Ovary (tissue), 10 donors: ENCODE measurements at places on chromosomes 11 and 22.

DNA sequence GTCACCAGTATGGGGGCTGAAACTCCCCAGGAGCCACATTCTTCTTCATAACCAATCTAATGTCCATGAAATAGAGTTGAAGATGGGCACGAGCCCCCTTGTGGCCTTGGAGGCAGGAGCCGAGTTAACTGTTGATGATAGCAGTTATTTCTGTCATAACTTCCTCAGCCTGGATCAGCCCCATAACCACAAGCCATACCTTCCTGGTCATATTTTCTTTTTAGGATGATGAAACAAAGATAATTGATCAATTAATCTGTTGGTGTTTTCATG, 65.0 kb upstream of the TTC12 start:
- DNase-seq, result no peak

GRCh38 chr11:66718320-66718971, 10.6 kb downstream of the SPTBN2 start:
- DNase-seq, result no peak

DNA sequence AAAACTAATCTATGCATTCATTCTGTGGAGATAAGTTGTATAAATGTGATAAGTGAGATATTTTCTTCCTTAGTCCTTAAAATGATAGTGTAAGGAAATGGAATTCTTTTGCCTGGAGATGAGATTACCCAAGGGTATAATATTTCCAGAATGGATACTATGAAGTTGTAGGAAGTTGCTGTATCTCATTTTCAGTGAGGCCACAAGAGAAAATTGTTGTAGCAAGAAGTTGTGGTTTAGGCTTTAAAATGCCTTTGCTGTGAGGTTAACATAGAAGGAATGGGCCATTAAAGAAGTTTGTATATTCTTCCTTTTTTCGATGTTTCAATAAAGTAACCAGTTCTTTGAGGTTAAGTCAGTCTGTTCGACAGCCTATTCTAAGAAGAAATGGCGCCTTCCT, 50.7 kb upstream of the LIN7C start:
- no peak for DNase-seq

- no peak for DNase-seq
Observed at GRCh38 chr22:23604939-23605712, 25.0 kb upstream of the IGLL1 start.

- DNase-seq, result peak; percentile 55
Observed at GRCh38 chr11:119306373-119306890, 10.5 kb downstream of the MCAM start.

GRCh38 chr22:36258701-36259614, 6.0 kb downstream of the APOL1 start:
- peak; percentile 78 for DNase-seq

DNA sequence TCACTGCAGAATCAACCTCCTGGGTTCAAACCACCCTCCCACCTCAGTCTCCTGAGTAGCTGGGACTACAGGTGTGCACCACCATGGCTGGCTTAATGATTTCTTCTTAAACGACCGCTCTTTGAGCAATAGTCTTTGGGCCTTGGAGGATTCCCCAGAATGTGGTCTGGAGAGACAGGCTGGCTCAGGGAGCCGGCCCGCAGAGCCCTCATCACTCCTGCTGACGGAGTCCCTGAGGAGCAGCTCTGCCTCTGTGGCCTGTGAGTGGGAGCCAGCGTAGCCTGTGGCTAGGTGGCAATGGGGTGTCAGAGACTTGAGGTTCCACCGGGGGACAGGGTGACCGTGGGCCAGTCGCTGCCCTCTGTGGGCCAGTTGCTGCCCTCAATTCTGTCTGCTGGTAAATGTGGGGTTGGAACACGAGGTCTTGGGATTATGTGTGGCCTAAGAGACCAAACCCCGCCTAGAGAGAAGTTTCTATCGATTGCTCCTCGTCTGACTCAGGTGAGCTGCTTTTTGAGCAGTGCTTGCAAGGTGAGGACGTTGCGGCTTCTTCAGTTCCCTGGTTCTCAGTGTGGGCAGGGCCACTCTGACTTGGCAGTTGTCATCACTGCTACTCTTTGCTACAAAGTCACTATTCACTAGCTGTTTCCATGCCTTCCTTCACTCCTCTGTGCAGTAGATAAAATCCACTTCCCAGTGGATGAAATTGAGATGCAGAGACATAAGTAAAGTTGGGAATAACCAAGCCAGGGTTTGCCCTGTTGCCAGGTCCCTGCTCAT, 124.8 kb upstream of the NECTIN1 start:
- no peak for DNase-seq

DNA sequence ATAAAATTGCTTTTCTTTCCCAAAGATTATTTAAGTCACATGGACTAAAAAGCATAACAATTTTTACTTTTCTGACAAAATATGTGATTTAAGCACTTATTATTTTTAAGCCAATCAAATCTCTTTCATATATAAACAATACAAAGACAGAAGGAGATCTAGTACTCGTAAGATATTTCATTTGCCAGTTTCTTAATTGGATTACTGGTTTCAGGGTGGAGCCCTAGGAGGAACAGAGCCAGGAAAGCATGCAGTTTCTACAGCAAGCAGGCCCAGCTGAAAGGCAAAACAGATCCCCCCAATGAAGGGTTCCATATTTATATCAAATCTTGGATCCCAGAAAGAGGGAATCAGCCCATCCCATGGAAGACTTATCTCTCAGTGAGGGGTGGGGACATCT, 177.0 kb downstream of the KIF18A start:
- no peak for DNase-seq

DNA sequence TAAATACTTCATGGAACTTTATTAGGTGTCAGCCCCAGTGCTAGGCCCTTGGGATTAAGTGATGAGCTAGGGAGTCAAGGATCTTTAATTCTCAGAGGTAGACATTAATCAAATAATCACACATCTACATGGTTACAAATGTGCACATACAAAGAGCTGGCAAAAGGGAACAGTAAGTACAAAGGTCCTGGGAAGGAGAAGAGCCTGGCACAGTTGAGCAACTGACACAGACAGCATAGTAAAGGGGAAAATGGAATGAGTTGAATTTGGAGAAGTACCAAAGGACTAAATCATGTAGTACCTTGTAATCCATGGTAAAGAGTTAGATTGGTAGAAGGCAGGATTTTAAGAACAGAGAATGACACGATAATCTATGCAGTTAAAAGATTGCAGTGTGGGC, 116.3 kb downstream of the APIP start:
- DNase-seq, result no peak

- peak; percentile 13 for DNase-seq
Observed at GRCh38 chr22:47164514-47165337, 402.3 kb downstream of the TBC1D22A start.

DNA sequence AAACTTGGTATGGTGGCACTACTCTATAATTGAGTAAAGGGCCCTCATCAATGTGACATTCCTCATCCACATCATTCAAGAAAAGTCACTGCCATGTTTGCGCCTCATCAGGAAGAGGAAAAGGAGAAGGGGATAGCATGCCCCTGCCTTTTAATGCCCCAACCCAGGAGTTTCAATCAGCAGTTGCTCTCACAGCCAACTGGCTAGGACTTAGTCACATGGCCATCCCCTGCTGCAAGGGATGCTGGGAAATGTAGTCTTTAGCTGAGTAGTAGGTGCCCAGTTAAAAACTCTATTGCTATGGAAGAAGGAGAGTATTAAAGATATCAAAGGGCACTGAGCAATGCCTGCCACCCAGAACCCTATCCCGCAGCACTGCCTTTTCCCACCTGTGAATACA, 10.9 kb upstream of the CCND1 start:
- no peak for DNase-seq

DNA sequence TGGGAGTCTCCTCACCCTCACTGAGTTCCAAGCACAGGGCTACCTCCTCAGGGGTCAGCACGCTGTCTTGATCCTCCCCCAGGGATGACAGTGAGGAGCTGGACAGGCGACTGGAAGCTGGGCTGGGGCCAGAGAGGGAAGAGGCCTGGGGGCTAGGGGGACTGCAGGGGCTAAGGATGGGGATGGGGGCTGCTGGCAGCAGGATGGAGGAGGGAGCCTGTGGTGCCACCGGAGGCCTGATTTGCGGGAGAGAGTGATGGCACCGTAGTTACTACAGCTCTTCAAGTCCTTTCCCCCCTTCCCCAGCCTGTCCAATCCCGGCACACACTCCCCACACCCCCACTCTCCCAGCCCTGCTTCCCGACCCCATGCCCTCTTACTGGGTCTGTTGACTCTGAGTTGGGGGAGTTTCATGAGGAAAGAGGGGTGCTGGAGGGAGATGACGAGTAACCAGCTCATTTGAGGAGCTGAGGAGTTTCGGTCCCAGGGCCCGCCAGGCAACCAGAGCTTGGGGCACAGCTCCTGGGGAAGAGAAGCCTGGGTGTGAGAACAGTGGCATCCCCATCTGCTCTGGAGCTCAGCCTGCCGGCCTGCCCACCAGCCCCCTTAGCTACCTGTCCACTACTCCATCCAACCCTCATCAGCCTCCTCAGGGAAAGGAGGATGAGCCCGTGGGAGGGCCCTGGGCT, 10.5 kb downstream of the ROBO4 start:
- no peak for DNase-seq

DNA sequence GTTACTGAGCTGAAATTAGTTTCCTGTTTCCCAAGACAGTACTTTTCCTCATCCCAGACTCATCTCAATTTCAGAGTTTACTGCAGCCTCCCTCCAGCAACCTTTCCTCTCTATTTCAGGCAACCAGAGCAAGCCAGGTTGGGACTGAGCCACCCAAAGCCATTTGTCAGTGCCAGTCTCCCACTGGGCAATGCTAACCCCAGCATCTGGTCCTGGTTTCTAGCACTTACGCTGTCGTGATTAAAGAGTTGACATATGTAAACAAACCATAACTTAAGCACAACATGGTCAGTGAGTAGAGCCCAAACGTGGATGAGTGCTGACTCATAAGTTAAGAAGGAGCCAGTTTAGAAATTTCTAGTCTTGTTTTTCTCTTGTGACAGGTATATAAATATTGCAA, 119.6 kb upstream of the BLID start:
- no peak for DNase-seq

DNA sequence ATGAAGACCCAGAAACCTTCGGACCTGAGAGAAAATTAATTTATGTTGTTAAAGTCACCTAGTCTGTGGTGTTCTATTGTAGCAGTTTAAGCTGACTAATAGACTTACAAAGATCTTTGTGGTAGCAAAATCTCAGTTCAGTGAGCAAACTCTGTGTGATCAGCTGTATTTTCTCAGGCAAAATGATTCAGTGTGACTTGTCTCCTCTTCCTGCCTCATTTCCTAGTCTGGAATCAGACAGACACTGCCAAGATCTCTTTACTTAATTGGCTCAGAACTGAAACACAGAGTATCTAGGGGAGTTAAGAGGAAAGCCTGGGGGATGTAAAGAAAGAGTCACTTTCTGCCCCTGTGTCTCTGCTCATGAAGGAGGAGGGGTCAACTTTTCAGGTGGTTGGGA, 564.7 kb downstream of the KCNA4 start:
- no peak for DNase-seq

DNA sequence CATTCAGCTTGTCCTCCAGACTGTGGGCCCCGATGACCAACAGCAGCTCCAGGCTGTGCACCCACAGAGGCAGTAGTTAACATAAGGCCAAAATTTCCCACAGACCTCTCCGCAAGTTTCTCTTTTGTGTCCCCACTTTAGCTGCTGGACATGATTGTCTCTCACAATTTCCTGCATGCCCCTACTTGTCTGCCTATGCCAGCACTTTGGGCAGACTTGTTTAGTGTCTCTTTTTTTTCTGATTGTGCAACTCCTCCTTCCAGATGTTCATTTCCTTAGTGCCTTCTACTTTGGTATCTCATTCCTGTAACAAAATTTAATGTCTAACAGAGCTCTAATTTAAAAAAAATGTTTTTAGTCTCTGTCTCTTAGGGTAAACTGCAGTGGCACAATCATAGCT, 23.8 kb upstream of the SCN3B start:
- DNase-seq, result no peak

- DNase-seq, result no peak
Observed at GRCh38 chr11:96139691-96140090, 203.3 kb downstream of the MAML2 start.

DNA sequence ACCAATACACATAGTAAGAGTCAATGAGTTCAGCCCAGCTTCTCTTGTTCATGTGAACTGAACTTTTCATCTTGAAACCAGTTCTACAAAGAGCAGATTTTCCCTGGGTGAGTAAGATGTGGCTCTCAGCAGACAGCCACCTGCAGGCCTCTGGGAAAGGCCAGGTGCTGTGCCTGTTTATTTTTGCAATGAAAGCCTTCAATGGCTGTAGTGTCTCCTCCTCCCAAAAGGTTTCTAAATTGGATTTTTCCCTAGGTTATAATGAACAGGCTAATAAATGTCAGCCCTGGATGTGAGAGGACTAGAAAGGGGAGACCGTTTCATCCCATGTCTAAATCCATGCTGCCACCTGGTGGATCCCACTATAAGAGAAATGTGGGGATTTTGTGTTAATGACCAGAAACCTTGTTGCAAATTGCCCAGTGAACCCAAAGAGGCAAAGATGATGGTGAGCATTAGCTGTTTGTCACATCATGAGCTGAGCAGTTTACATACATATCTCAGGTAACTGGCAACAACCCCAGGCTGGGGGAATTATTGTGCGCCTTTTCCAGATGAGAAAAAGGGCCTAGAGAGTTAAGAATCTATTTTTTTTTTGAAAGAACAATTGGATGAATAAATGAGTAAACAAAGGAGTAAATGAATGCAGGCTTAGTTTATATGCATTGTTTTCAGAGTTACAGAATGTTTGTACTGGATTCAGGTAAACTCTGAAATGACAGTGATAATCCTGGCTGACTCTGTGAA, 12.7 kb downstream of the C11orf91 start:
- no peak for DNase-seq

GRCh38 chr11:79942646-79943045, 501.8 kb upstream of the TENM4 start:
- DNase-seq, result no peak

GRCh38 chr22:36362932-36363331, 24.8 kb downstream of the MYH9 start:
- no peak for DNase-seq

DNA sequence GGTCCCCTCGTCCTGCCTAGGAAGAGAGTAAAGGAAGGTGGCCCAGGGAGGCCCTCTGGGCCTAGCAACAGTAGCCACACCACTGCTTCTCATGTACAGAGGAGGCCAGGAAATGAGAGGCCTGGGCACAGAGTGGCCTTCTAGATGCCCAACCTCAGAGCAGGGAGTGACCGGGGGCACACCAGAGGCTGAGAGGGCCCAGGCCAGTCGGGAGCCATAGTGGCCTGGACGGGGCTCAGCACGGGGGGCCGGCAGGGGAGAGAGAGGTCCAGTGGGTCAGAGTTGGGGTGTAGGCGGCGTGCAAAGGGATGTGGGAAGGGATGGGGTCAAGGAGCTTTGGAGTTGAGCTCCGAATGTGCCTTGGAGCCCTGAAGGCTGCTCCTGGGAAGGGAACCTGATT, 25.0 kb upstream of the MYEOV start:
- DNase-seq, result no peak

- DNase-seq, result no peak
Observed at GRCh38 chr11:76512851-76513653, 68.2 kb downstream of the EMSY start.

GRCh38 chr11:72375241-72375960, 58.9 kb downstream of the CLPB start:
- no peak for DNase-seq

- DNase-seq, result no peak
Observed at GRCh38 chr11:17490232-17490631, 13.6 kb upstream of the ABCC8 start.
